ENCODE measurements at places on chromosomes 7 and 10. TPM values are rescaled to one million over a fixed set of nuclear protein-coding genes. Genes with fewer than 3 reads are reported as not detected.

GRCh38 chr10:118952493-118953295 lies 76.8 kb upstream of the NANOS1 start:
- no peak for DNase-seq
- H3K27ac ChIP-seq: no peak overlapping the region
- no peaks in the 10 kb centered on the region for H3K36me3 ChIP-seq
- H3K4me1 ChIP-seq: no peaks in the 10 kb centered on the region
- no peak overlapping the region for H3K4me3 ChIP-seq

GPER1 gene
- polyA plus RNA-seq: not detected

ETV1 gene
- polyA plus RNA-seq: not detected

GRCh38 chr7:11026452-11027359 lies 53.0 kb downstream of the PHF14 start:
- H3K27me3 ChIP-seq: no peaks in the 10 kb centered on the region
- no peak overlapping the region for H3K4me3 ChIP-seq
- DNase-seq: no peak
- H3K4me1 ChIP-seq: no peaks in the 10 kb centered on the region

- H3K36me3 ChIP-seq: peaks cover 3% of the 10 kb centered on the region
- no peak overlapping the region for H3K27ac ChIP-seq
- no peak for DNase-seq
- no peaks in the 10 kb centered on the region for H3K4me1 ChIP-seq
These were observed 108.9 kb downstream of the DNAH11 start for GRCh38 chr7:21651697-21652096.

GRCh38 chr7:143069912-143070500 lies 17.9 kb downstream of the OR6V1 start:
- H3K27me3 ChIP-seq: peaks cover 15% of the 10 kb centered on the region
- no peaks in the 10 kb centered on the region for H3K36me3 ChIP-seq
- DNase-seq: no peak
- no peaks in the 10 kb centered on the region for H3K4me1 ChIP-seq

SLC29A3 gene
- 8.2 TPM for polyA plus RNA-seq

- no peak for DNase-seq
- H3K36me3 ChIP-seq: peaks cover 13% of the 10 kb centered on the region
- peaks cover 4% of the 10 kb centered on the region for H3K27me3 ChIP-seq
These were observed 17.2 kb upstream of the C10orf53 start for GRCh38 chr10:49662169-49662830.

RTKN2 gene
- polyA plus RNA-seq: 0.08 TPM

HOXA13 gene
- not detected for polyA plus RNA-seq

CYP2C19 gene
- polyA plus RNA-seq: not detected

- peaks cover 88% of the 10 kb centered on the region for H3K4me1 ChIP-seq
- no peaks in the 10 kb centered on the region for H3K27me3 ChIP-seq
- peaks cover 3% of the 10 kb centered on the region for H3K36me3 ChIP-seq
- no peak overlapping the region for H3K4me3 ChIP-seq
- DNase-seq: no peak
These were observed 40.2 kb downstream of the PRKCQ start for GRCh38 chr10:6539833-6540232.

DNA sequence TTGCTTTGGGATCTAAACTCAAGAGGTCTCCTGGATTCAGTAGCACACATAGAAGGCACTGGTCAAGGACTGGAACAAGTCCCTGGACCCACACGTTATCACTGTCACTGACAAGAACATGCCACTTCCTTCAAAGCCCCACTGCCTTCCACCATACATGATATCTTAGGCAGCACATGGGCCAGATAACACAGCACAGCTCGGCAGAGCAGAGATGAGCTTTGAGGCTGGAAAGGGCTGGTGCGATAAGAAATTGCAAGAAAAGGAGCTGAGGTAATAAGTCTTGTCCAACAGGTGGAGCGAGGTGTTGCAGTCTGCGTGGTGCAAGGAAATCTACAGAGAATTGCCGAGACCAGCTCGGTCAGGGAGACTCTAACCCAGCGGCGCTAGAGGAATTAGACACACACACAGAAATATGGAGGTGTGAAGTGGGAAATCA lies 139.8 kb upstream of the CDK13 start:
- H3K4me3 ChIP-seq: no peak overlapping the region
- no peak for DNase-seq
- H3K27me3 ChIP-seq: peaks cover 10% of the 10 kb centered on the region
- H3K27ac ChIP-seq: no peak overlapping the region

GRCh38 chr7:94216944-94217461 lies 177.7 kb upstream of the COL1A2 start:
- H3K36me3 ChIP-seq: no peaks in the 10 kb centered on the region
- H3K27ac ChIP-seq: no peak overlapping the region
- H3K27me3 ChIP-seq: no peaks in the 10 kb centered on the region
- H3K4me1 ChIP-seq: no peaks in the 10 kb centered on the region
- H3K4me3 ChIP-seq: no peak overlapping the region

DNA sequence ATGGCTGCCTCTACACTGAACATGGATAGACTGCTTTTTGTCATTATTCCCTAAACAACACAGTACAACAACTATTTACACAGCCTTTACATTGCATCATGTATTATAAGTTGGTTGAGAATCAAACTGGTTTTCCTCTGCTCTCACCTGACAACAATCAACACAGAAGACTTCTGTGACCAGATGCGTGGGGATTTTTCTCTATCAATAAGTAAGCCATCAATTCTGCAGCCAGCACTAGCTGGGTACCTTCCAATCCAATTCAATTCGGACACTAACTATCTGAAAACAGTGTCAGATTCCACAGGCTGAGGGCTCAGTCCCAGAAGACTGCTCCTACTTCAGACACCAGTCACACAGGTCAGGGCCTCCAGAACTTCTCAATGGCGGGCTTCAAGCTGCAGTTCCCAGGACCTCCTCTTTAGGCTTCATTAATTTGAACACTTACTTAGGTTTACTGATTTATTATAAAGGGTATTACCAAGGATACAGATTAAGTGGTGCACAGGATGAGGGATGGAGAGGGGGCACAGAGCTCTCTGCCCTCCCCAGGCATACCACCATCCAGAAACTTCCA lies 36.4 kb upstream of the ASL start:
- H3K27ac ChIP-seq: no peak overlapping the region
- peaks cover 11% of the 10 kb centered on the region for H3K27me3 ChIP-seq
- no peak overlapping the region for H3K4me3 ChIP-seq
- no peaks in the 10 kb centered on the region for H3K36me3 ChIP-seq
- peaks cover 8% of the 10 kb centered on the region for H3K4me1 ChIP-seq
- no peak for DNase-seq
